ENCODE measurements at places on chromosomes 13 and 19.
A peak's percentile ranks its signal among the peaks of the same experiment; 100 is the strongest.

DNA sequence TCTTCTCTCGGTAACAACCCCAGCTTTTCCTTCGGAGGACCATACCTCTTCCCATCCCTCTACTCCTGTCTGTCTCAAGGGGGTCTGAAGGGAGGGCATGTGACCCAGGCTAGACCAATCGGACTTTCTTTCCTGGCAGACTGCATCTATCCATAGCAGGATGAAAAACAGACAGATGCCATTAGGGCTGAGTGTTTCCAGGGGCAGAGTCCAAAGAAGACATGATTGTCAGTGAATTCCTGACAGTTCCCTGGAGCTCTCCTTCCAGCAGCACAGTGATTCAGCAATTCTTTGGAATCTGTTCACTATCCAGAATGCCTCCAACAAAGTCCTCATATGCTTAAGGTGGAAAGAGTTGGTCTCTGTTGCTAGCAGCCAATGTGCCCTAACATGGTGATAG, 189.8 kb downstream of the KCTD12 start:
- DNase-seq = no peak

GRCh38 chr13:92807353-92807752, 419.3 kb upstream of the GPC6 start:
- no peak for DNase-seq

GRCh38 chr13:25776722-25777121, 275.1 kb downstream of the SHISA2 start:
- DNase-seq = no peak

GRCh38 chr19:51820011-51820410, 25.1 kb downstream of the FPR3 start:
- DNase-seq = no peak

DNA sequence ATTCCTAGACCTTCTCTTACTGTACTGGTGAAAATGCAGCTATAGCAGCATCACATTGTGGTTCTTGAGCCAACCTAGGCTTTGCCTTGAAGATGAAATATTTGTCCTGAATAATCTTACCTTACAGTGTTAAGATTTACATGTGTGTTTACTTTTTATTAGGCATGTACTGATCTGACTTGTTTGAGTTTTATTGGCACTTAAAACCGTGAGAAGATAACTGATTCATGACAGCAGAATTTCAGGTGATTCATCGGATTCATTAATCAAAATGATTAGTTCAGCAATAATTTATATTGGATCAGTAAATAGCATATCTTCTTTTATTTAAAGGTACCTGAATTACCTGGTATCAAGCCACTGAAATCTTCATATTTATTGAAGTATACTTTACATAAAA, 296.3 kb downstream of the KLF5 start:
- no peak for DNase-seq

- DNase-seq = no peak
Observed at GRCh38 chr19:6352381-6353165, 8.8 kb upstream of the CLPP start.

GRCh38 chr13:109677206-109677605, 109.2 kb downstream of the IRS2 start:
- no peak for DNase-seq

DNA sequence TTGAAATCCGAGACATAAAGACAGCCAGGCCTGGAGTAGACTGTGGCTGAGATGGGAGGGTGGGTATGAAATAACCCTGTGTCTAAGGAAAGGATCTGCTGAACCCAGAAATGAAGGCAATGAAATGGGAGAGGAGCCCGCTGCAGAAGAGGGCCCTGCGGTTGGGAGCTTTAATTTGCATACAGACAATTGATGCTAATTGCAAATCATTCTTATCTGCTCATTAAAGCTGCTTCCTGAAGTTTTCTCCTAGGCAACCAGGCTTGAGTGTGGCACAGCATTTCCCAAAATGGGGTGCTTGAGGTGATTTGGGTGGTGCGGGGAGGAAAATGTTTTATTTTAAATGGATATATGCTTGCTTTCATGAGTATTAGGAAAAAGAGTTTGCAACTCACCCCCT, 55.4 kb downstream of the DPF1 start:
- peak; percentile 14 for DNase-seq

DNA sequence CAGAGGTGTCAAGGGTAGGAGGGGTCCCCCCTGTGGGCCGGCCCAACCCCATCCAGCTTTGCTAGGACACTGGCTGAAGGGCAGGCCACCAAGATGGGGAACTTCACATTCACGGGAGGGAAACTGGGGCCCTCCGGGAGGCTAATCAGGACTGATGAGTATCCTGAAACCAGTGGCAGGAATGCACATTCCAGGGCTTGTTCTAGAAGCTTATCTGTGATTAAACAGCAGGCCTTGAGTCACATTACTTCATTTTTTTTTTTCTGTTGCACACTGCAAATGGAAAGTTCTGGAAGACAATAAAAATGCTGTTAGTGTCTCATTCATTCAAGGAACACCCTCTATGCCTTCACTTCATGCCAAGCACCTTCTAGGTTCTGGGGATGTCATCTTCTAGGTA, 15.5 kb upstream of the SIGLEC11 start:
- no peak for DNase-seq

DNA sequence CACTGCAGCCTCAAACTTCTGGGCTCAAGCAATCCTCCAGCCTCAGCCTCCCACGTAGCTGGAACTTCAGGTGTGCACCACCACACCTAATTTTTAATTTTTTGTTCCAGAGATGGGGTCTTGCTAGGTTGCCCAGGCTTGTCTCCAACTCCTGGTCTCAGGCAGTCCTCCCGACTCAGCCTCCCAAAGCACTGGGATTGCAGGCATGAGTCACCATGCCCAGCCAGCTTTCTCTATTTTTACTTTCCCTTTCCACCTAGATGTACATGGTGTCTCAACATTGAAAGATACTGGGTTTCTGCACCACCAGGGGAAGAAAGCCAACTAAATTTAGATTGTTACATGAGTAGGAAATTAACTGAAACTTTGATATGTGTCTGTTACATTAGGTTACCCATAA, 13.8 kb upstream of the ZNF846 start:
- no peak for DNase-seq

GRCh38 chr13:51778392-51778791, 25.6 kb downstream of the DHRS12 start:
- DNase-seq = no peak

DNA sequence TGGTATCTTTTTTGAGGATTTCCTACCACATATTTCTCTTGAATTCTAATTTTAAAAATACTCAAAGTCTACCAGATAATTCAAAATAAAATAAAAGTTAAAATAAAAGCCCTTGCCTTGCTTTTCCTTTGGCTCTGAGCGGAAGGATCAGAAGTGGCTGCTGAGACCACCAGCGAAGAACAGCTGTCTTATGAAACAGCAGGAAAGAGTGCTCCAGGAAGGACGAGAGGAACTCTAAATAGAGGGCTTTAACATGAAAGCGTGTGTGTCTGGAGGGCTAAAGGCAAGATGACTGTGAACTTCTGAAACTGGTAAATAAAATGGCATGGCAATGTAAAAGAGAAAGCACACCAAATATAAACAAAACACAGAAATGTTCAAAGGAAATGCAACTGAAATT, 521.5 kb upstream of the SPRY2 start:
- DNase-seq = no peak

- no peak for DNase-seq
Observed at GRCh38 chr13:37657956-37658355, 59.4 kb upstream of the POSTN start.
